ENCODE measurements at places on chromosomes 12 and 14.

DNA sequence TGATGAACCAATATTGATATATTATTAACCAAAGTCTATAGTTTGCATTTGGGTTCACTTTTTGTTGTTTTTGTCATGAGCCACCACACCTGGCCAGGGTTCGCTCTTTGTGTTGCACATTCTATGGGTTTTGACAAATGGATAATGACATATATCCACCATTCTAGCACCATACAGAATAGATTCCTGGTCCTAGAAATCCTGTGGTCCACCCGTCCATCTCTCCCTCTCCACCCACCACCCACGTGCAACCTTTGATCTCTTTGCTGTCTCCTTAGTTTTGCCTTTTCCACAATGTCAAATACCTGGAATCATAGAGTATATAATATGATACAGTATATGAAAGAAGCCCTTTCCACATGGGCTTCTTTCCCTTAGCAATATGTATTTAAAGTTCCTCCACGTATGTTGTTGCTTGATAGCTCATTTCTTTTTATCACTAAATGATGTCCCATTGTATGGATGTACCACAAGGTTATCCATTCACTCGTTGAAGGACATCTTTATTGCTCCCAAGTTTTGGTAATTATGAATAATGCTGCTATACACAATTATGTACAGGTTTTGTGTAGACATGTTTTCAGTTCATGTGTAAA is 7.4 kb downstream of the RPL6 start:
- no peak for DNase-seq
- no peaks in the 10 kb centered on the region for H3K4me1 ChIP-seq
- no peak overlapping the region for H3K4me3 ChIP-seq
- peaks cover 3% of the 10 kb centered on the region for H3K36me3 ChIP-seq

DNA sequence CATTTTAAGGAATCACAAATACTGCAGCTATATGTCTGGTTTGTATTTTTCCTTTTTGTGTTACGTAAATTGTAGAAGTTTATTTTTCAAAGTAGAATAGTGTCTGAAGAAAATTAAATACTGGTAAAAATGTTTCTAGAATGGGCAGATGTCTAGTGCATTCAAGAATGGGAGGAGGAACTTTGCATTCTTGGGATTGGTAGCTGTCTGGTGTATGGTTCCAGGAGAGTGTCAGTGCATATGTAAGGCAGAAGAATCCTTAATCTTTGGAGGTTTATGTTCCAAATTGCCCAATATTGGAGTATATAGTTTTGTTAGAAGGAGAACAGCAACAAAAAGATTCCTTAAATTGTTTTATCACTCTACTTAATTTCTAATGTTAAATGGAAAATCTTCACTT is 13.5 kb downstream of the PAPOLA start:
- no peaks in the 10 kb centered on the region for H3K27me3 ChIP-seq
- peaks cover 8% of the 10 kb centered on the region for H3K4me1 ChIP-seq
- H3K4me3 ChIP-seq = no peak overlapping the region
- H3K27ac ChIP-seq = no peak overlapping the region
- no peak for DNase-seq

GRCh38 chr12:130334937-130335336 is 2.8 kb upstream of the PIWIL1 start:
- no peak overlapping the region for H3K27ac ChIP-seq
- DNase-seq = no peak
- H3K4me1 ChIP-seq = no peaks in the 10 kb centered on the region

DNA sequence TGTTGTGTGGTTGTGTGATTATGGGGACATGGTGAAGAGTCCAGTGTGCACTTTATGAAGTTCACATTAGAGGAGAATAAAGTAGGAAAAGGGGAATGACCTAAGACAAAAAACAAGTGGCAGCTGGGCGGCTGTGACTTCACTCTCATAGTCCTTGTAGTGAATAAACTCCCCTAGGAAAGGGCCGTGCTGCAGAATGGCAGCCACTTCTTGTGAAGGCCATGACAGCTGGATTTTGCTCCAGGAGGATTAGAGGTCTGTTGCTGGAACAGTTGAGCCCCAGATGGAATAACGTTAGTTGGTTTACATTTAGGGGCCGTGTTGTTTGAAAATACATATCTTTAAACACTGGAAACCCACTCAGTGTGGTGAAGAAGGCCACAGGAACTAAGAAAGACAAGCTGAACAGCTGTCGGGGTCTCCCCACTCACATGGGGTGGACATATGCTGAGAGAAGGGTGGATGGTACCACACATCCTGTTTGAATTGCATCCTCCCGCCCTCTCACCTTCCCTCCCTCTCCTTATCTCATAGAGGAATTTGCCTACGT is 276.9 kb downstream of the CACNA1C start:
- no peaks in the 10 kb centered on the region for H3K27me3 ChIP-seq
- no peaks in the 10 kb centered on the region for H3K4me1 ChIP-seq
- H3K36me3 ChIP-seq = no peaks in the 10 kb centered on the region

- peak overlapping the region; percentile 33 for H3K27ac ChIP-seq
- no peaks in the 10 kb centered on the region for H3K27me3 ChIP-seq
- peaks cover 28% of the 10 kb centered on the region for H3K36me3 ChIP-seq
- H3K4me1 ChIP-seq = no peaks in the 10 kb centered on the region
Measured at GRCh38 chr12:111467092-111467856, 61.6 kb downstream of the SH2B3 start.

DNA sequence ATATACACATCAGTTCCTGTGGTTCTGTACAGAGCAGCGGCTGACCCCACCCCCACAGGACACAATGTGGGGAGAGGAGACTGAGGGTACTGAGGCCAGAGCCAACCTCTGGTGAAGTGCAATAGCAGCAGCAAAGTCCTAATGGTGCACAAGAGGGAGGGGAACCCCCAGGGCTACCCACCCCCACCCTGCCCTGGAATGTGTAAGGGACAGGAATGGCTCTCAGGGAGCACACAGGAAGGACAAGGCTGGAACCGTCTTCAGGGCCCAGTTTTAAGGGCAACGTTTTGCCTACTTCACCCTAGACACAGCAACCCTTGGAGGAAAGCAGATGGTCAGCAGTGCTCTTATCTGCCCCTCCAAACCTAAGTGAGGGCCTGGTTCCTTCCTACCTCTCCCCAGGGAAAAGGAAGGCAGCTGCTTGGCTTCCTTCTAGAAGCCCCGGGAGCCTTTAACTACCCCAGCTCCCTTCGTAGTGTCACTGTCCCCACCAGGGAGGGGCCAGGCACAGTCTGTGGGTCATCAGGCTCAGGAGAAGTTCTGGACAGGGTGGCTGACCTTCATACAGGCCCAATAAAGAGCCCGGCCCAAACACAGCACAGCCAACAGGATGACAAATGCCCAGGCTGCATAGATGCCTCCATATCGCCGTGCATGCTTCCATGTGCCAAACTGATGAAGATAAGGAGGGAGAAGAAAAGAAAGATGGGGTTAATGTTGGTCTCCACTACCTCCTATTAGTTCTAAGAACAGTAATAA is 3.0 kb downstream of the PIP4P1 start:
- no peak overlapping the region for H3K4me3 ChIP-seq
- H3K27me3 ChIP-seq = no peaks in the 10 kb centered on the region

- H3K27ac ChIP-seq = peak overlapping the region; percentile 11
- H3K36me3 ChIP-seq = no peaks in the 10 kb centered on the region
- DNase-seq = peak; percentile 42
- no peaks in the 10 kb centered on the region for H3K27me3 ChIP-seq
Measured at GRCh38 chr14:75196468-75196867, 20.1 kb upstream of the TMED10 start.

DNA sequence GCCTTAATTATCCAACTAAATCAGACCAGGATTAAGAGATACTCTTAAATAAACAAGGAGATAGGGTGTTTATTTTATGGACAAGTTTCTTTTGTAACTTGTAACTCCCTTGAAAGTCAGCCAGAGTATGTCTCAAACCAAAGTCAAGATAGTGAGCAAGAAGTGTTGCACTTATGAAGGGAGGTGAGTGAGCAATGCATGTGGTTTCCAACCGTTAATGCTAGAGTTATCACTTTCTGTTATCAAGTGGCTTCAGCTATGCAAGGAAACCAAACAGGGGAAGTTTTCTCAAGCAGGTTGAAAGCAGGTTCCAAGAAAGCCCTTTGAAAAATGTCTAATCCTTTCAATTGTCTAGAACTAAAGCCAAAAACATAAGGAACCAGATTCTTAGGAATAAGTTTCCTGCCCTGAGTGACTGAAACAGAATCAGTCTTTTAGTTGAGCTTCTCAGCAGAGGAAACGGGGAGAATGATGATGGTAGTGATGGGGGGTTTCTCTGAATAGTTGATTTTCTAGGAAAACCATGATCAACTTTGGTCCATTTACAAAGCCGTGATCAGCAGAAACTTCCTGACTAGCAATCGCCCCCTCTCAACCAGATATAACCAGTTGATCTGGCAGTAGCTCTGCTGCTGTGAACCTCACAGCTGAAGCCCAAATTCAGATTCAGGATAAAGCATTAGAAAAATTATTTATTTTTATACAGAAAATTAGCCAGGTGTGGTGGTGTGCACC is 128.4 kb downstream of the DAD1 start:
- H3K27ac ChIP-seq = no peak overlapping the region
- DNase-seq = no peak
- H3K36me3 ChIP-seq = no peaks in the 10 kb centered on the region
- no peak overlapping the region for H3K4me3 ChIP-seq

DNA sequence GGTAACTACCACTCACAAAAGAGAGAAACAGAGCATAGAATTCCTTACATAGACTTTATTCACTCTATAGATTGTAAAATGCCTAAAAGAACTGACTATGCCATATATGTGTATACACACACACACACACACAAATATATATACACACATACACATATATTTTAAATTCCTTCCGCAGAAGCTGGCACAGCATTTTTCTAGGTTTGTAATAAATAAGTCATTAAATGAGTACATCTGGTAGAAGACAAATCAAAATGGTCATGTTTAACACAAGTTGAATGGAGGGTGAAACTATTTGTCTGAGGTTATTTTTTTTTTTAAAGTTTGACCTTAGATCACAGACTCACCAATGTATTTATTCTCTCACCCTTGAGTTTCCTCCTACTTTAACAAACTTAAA is 58.2 kb downstream of the CCER1 start:
- H3K4me1 ChIP-seq = no peaks in the 10 kb centered on the region
- DNase-seq = no peak
- no peaks in the 10 kb centered on the region for H3K36me3 ChIP-seq

DNA sequence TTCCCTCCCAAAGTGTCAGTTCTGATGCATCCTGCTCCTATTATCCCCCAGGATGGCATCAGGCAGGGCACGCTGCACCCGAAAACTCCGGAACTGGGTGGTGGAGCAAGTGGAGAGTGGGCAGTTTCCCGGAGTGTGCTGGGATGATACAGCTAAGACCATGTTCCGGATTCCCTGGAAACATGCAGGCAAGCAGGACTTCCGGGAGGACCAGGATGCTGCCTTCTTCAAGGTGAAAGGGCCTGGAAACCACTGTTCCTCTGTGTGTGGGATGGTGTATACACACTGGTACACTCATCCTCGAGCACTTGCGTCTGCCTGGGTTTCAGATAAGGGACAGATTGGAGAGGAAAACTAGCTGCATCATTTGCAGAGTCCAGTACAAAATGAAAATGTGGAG is 1.0 kb downstream of the IRF9 start:
- H3K4me1 ChIP-seq = peaks cover 22% of the 10 kb centered on the region
- H3K27ac ChIP-seq = peak overlapping the region; percentile 93
- H3K36me3 ChIP-seq = peaks cover 58% of the 10 kb centered on the region
- no peaks in the 10 kb centered on the region for H3K27me3 ChIP-seq
- DNase-seq = no peak
- H3K4me3 ChIP-seq = peak overlapping the region; percentile 49

DNA sequence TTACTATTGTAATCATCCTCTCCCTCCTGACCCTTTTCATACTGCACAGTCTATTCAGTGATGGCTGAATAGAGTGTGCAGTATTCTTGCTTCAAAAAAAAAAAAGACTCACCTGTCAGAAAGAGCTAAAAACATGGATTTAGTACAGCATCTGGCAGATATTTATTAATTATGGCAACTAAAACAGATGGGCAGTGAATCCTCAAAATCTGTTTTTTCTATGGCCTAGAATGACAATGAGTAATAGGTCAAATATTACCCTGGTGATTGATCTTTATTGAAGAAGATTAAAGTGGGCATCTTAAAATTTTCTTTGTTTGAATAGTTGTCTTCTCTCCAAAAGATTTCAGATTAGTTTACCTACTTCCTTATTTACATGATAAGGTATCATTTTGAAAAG is 543.6 kb downstream of the FOXG1 start:
- no peak for DNase-seq
- H3K27ac ChIP-seq = no peak overlapping the region

- H3K36me3 ChIP-seq = no peaks in the 10 kb centered on the region
- H3K27me3 ChIP-seq = no peaks in the 10 kb centered on the region
- no peak overlapping the region for H3K4me3 ChIP-seq
- no peak for DNase-seq
Measured at GRCh38 chr12:121162384-121162783, 29.7 kb downstream of the P2RX7 start.

DNA sequence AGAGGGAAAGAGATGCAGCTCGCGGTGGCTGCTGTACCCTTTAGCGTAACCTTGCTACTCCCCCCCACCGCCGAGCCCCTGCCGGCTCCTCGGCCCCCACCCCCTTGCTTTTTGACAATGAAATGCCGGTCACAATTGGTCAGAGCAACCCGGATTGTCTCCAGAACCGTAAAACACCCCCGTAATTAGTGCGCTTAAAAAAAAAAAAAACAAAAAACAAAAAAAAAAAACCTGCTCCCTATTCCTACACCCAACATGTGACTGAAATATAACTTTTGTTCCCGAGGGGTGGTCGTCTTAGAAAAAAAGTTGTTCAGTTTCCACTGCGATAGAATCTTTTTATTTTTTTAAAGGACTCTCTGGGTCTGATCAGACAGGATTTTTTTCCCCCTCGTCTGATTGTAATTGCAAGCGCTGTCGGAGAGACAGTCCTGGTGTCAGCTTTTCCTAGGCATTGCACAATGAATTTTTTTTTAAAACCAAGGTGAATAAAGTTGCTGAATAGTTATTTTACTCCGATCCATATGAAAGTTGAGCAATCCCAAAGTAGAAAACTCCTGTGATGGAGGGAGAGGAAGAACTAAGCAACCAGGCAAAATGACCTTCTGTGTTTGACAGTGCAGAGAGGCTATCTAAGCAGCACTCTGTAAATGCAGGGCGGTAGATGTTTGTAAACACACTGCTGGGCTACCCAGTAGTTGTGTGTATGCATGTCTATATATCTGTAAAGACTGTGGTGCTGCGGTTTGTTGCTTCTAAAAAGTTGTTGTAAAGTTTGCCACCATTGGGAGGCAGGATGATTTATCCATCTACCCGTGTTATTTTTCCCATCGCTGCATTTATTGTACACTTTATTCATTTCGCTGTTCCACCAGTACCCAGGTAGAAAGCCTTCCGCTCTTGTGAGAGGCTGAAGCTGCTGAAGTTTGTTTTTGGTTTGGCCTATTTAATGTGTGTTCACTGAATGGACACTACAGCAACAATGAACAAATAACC is 1.1 kb downstream of the ETV6 start:
- H3K27me3 ChIP-seq = no peaks in the 10 kb centered on the region
- H3K36me3 ChIP-seq = no peaks in the 10 kb centered on the region
- H3K4me3 ChIP-seq = peak overlapping the region; percentile 87
- peak; percentile 58 for DNase-seq
- peaks cover 29% of the 10 kb centered on the region for H3K4me1 ChIP-seq

DNA sequence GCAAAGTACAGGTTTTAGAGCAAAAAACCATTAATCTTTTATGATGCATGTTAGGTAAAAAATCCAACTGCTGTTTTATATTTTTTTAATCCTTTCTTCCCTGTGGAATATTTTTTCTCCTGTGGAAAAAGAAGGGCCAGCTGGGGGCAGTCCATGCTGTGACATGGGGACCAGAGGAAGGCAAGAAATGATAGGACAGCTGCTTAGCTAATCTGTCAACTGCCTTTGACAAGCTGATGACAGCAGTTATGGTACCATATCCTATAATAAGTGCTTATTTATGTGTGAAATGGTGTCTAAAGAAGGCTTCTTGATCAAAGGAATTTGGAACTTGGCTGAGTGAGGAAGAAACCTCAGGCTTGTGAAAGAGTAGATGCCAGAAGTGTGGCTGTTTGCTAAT is 452.4 kb upstream of the NOVA1 start:
- DNase-seq = no peak
- H3K4me1 ChIP-seq = no peaks in the 10 kb centered on the region
- no peaks in the 10 kb centered on the region for H3K27me3 ChIP-seq

Data from transverse colon (tissue), 4 donors.